ENCODE measurements at places on chromosomes 3 and 15. TPM values are rescaled to one million over a fixed set of nuclear protein-coding genes. Genes with fewer than 3 reads are reported as not detected.

The CRYGS gene
- 2.3 TPM for polyA plus RNA-seq

The CISH gene
- 2.0 TPM for polyA plus RNA-seq

GRCh38 chr15:39388118-39388517, 192.8 kb upstream of the THBS1 start:
- no peak overlapping the region for H3K4me3 ChIP-seq
- H3K27ac ChIP-seq: no peak overlapping the region
- no peak for DNase-seq
- H3K36me3 ChIP-seq: no peaks in the 10 kb centered on the region

DNA sequence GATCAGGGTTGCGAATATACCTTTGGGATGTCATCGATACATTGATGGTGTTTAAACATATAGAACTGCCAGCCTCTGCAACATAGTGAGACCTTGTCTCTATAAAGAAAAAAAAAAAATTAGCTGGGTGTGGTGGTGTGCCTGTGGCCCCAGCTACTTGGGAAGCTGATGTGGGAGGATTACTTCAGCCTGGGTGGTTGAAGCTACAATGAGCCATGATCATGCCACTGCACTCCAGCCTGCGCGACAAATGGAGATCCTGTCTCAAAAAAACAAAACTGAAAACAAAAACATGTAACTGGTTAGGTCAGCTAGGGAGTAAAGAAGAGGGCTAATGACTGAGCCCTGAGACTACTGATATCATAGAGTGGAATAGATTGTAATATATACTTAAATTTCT, 30.7 kb upstream of the MGA start:
- no peak overlapping the region for H3K4me3 ChIP-seq
- H3K27ac ChIP-seq: no peak overlapping the region
- DNase-seq: no peak
- H3K27me3 ChIP-seq: no peaks in the 10 kb centered on the region

DNA sequence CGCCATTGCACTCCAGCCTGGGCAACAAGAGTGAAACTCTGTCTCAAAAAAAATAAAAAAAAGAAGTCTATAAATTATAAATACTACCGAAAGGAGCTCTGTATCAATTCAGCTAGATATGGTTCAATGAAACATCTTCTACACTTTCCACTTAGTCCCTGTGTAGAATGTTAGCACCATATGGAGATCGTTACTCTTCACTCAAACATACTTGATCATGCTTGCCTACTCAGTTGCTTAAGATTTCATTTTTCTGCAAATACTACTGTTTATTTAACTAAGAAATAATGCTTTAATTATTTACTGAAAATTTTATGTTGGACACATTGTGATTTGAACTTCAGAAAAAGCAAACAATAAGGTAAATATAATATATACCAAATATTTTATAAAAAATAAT, 17.1 kb upstream of the NANOGP8 start:
- no peaks in the 10 kb centered on the region for H3K27me3 ChIP-seq
- no peaks in the 10 kb centered on the region for H3K4me1 ChIP-seq
- H3K27ac ChIP-seq: no peak overlapping the region
- H3K36me3 ChIP-seq: no peaks in the 10 kb centered on the region
- no peak overlapping the region for H3K4me3 ChIP-seq
